Stimulated activated CD8-positive, alpha-beta memory T cell treated with anti-CD3 and anti-CD28 coated beads, Interleukin-7, amount 100 ng/mL, for 1 hour (primary cell): ENCODE measurements at places on chromosomes 11 and 22.

GRCh38 chr11:110860461-110860860 lies 148.2 kb upstream of the ARHGAP20 start:
- no peak for DNase-seq

DNA sequence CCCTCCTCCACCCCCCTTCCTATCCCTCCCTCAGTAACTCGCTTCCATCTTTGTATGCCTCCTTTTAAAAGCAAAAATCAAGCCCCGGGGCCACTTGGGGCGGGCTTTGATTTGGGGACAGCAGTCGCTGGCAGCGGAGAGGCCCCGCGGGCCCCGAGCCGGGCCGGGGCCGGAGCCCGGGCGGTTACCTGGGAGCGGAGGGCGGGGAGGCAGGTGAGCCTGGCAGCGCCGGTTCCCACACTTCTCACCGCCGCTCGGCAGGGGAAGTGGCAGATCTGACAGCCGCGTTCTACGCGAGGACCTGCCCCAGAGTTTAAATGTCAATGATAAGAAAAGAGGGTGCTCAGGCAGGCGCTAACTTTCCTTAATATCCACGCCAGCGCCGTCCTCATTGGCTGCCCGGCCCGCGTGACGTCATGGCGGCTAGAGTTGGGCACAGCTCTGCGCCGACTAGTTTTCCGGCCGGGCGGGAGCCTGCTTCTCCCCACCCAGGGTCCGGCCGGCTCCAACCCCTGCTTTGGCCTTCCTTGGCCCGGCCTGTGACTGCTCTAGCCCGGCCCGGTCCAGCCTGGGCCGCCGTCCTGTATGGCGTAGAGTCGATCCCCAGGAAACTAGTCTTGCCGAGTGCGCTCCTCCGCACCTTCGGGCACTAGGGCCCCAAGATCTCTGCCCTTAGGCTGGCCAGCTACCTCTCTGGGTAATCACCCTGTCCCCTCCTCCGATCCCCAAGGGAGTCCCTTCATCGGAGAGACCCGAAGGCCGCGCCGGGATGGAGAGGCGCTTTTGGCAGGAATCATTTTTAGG lies 6.7 kb upstream of the PAX6 start:
- no peak for DNase-seq

- DNase-seq = no peak
Measured at GRCh38 chr22:38257650-38258250, 15.1 kb downstream of the TMEM184B start.

DNA sequence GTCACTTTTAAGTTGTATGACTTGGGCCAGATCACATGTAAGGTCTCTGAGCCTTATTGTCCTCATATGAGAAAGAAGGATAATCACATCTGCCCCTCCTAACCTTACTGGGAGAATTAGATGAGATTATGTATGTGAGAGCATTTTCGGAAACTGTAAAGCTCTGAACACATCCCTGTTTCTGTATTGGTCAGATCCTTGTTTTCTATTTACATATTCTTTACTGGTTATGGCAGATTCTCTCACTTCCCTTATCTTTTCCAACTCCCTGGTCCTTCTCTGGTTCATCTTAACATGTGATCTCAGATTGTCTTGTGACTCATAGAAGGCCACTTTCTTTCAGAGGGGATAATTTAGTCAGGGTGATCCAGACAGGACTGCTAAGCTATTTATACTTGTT lies 41.8 kb downstream of the CCDC81 start:
- no peak for DNase-seq

DNA sequence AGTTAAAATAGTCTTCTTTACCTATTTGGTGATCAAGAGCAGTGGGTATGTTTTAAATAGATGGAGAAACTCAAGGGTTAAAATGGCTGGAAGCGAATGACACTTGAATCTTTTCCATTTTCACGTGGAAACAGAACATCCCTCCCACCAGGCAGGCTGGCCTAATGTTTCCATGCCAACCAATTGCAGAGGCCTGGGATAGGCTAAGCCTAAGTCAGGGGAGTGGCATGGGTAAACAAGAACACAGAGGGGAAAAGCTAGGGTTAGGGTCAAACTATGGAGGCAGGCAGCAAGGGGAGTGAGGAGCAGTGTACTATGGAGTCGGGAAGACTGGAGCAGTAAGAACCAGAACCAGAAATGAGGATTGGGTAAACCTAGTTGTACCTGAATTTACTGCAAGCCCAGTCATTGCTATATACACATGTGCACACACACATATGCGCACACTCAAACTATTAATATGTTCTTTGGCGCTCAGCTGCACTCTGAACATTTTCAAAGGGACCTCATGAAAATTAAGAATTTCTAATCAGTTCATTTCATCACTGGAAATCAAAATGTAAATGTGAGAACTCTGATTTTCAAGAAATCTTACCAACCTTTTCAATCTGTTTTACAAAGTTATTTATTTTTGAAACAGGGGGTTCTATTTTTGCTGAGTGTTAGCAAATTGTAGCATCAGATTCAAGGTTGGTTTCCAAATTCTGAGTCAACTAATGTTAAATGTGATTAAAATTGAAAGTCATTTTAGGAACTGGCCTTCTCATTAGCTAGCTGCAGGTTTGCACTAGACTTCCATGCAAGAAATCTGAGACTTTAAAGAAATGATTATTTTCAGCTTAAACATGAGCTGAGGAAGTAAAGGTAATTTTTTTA lies 327.0 kb upstream of the CCDC90B start:
- DNase-seq = no peak
